ENCODE measurements at places on chromosomes 5 and 9.
A peak's percentile ranks its signal among the peaks of the same experiment; 100 is the strongest.

DNA sequence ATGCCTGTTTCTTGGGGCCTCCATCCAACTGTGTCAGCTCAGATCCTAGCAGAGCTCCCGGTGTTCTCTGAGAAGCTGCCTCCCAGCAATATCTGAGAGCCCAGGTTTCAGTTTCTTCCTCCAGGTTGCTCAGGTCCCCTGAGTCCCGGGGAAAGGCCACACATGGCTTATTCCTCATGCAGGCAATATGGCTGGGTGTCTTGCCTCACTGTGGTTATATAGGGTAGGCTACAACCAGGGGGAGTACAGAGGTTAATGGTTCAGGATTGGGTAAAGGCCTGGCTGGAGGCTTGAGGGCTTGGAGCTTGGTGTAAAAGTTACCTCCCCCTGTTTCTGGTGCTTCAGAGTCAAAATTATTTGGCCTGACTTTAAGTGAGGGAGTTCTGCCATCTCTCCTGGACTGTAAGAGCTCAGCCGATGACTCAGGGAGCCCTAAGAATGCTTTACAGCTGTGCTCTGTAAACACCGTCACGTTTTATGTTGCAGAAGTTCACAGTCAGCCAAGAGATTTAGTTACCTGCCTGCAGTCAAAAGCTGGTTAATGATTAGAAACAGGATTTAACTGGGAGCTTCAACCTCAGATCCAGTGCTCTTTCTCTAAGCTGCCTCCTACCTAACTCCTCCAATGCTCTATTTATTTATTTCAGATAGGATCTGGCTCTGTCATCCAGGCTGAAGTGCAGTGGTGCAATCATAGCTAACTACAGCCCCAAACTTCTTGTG is 24.3 kb upstream of the UBAP2 start:
- DNase-seq: no peak

DNA sequence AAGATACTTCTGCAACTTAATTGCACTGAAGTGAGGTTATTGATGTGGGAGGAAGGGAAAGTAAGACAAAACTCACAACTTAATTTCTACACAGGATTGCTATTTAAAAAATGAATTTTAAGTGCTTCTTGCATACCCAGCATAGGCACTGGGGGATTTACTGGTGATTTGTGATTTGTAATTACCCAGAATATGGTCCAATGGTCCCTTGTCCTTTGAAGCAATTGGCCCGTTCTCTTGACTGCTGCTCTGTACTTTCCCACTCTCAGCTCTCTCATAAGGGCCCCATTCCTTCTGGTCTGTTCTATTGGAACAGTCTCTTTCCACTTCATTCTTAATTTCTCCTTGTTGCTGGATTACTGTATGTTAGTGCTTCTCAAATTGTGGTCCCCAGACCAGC is 75.4 kb upstream of the SPATA31D4 start:
- no peak for DNase-seq

- no peak for DNase-seq
Observed at GRCh38 chr5:97576956-97577355, 393.9 kb upstream of the RIOK2 start.

- DNase-seq: no peak
Observed at GRCh38 chr5:149924486-149924885, 20.1 kb downstream of the PDE6A start.

DNA sequence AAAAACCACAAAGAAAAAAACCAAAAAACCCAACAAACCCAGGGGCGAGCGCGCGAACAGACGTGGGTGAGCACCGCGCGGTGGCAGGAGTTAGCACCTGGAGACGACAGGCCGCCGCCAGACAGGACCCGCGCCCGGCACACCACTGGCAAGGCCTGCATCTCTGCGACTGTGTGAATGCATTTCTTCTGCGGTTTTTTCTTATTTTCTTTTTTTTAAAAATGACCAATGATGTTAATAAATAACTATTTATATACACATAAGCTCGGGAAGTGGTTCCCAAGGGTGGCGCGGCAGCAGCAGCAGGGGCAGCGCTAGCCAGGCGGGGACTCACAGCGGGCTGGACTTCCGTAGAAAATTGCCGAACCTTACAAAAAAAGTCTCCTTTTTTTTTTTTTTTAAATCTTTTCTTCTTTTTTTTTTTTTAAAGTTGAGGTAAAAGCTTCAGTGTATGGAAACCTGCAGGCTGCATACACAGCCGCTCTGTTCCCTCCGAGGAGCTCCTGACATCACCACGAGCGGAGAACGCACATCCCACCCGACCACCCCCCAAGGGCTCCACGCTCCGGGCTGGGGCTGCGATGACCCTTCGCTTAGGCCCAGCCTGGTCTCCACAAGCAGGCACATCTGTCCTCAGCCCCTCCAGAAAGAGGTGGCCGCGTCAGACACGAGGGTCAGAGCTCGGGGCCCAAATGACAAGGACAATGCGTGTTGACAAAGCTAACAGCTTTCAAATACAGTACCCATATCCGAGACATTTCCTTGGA is 7.4 kb downstream of the BRD3OS start:
- DNase-seq: no peak

GRCh38 chr9:128486201-128486600 is 18.3 kb upstream of the GLE1 start:
- DNase-seq: no peak

DNA sequence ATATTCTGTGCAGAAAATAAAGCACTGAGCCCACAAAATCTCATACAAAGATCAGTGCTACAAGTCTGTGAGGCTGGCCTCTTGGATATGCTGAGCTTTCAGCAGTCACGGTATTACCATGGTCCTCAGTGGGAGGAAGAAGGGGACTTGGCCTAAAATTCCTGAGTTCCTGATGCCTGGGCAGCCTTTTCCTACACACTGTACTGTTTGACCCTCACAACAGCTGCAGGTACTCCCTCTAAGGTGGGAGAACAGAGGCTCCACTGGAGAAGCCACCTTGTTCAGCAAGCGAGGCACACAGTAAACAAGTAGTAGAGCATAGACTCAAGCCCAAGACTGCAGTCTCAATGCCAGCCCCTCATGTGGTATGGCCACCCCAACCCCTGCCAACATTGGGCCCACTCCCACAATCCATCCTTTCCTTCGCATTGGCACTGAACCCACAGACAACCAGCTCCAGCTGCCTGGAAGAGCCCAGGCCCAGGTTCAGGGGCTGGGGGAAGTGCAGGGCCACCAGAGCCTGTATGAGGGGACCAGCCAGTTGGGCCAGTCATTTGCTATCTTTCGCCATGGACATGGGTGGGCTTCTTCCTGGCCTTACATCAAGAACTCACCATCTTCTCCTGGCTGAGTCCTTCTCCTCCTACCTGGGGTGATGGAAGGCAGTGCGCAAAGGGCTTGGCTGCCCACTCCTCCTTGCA is 14.3 kb downstream of the ACSL6 start:
- no peak for DNase-seq

GRCh38 chr9:14433351-14434157 is 119.6 kb upstream of the NFIB start:
- peak; percentile 37 for DNase-seq

DNA sequence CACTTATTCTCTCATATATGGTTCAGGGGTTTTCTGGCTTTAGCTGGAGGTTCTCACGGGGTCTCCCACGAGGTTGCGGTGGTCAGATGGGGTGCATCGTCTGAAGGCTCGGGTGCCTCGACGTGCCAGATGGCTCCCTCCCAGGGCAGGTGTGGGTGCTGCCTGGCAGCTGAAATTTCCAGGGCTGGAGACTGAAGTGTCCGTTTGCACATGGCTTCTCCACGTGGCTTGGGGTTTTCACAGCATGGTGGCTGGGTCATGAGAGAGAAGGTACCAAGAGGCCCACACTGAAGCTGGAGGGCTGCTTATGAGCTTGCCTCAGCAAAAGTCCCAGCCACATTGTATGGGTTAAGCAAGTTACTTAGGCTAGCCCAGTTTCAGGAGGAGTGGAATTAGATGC is 218.6 kb downstream of the AGTPBP1 start:
- no peak for DNase-seq

GRCh38 chr5:150106674-150107426 is 20.5 kb upstream of the CSF1R start:
- no peak for DNase-seq

Measured in ovary (tissue), 10 donors.